ENCODE measurements at places on chromosomes 5 and 9.

- DNase-seq, result no peak
Measured at GRCh38 chr9:124164811-124165210, 92.9 kb upstream of the NEK6 start.

DNA sequence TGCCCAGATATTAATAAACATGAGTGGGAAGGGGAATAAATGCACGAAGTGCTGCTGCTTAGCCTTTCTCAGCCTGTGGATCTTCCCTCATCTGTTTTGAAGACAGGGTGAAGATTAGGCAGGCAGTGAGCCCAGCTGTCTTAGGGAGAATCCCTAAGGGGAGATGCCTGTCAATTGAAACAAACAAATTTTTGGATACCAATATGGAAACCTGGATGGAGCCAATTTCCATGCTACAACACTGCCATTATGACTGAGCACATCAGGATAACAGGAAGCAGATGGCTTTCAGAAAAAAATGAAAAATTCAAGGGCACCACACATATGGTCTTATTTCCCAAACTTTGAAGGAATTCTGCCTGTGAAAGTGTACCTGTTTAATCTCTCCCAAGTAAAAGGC is 80.3 kb downstream of the HMHB1 start:
- no peak for DNase-seq

- no peak for DNase-seq
Measured at GRCh38 chr5:93677359-93677891, 64.0 kb downstream of the POU5F2 start.

- DNase-seq, result no peak
Measured at GRCh38 chr9:133429641-133430161, 7.5 kb downstream of the ADAMTS13 start.

DNA sequence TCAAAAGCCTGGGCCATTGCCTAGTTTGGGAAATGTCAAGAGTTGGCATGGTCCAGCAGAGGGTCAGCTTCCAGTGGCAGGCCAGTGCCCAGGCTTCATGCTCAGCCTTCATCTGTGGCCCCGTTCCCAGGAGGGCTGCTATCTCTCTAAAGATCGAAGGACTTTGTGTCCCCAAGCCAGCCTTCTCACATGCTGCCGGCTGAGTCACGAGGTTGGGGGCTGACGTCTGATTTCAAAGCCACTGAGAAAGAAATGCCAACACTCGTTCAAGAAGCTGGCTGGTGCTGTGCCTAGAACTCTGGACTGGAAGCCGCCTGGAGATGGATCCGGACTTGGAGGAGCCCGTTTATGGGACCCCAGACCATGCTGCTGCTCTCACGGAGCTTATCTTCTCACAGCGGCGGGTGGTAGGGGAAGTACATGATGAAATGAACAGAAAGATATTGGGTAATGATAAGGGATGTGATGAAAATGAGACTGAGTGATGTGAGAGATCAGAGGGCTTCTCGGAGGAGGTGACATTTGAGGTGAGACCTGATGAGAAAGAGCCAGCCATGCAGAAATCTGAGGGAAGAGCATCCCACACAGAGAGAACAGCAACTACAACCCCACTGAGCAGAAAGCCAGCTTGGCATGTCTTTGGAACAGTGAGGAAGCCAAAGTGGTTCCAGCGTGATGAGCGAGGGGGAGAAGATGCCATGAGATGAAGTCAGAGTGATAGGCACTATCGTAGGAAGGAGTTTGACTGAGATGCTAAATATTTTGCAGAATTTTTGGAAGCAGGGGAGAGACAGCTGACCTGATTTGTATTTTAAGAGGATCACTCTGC is 54.9 kb upstream of the BOD1 start:
- DNase-seq, result no peak
